ENCODE measurements at places on chromosomes 1 and 21.
A peak's percentile ranks its signal among the peaks of the same experiment; 100 is the strongest.

- DNase-seq: no peak
These were observed 1.2 kb downstream of the BTF3L4 start for GRCh38 chr1:52057255-52057654.

GRCh38 chr1:151612501-151613281, 841 bp downstream of the SNX27 start:
- DNase-seq: peak; percentile 8

GRCh38 chr1:21938732-21939538, 1.8 kb upstream of the HSPG2 start:
- DNase-seq: no peak

- no peak for DNase-seq
These were observed 52.9 kb downstream of the LRRC8D start for GRCh38 chr1:89873770-89874169.

DNA sequence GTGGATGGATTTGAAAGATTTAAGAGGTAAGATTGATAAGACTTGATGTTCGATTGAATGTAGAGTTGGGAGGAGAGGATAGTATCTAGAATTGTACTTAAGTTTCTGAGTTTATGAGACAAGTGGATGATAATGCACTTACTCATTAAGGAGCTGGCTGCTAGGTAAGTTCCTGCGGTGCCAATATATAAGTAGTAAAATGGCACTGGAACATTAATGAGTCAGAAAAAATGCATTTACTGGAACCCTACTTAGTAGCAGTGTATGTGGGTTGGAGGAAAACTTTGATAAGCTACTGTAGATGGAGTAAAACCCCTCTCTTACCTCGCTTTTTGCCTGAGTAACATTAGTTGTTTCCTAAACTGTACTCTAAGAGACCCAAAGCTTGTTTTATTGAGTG, 68.2 kb downstream of the ZFYVE9 start:
- DNase-seq: no peak

DNA sequence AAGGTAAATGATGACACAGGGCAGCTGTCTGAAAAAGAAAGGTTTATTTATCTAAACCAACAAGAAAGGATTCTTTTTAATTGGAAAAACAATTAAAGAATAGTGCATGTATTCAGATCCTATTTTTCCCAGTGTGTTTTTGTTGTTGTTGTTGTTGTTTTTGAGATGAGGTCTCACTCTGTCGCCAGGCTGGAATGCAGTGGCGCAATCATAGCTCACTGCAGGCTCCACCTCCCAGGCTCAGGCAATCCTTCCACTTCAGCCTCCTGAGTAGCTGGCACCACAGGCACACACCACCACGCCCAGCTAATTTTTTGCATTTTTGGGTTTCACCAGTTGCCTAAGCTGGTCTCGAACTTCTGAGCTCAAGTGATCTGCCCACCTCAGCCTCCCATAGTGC, 22.1 kb downstream of the NEK2 start:
- DNase-seq: no peak
